ENCODE measurements at places on chromosomes 2 and 18.

DNA sequence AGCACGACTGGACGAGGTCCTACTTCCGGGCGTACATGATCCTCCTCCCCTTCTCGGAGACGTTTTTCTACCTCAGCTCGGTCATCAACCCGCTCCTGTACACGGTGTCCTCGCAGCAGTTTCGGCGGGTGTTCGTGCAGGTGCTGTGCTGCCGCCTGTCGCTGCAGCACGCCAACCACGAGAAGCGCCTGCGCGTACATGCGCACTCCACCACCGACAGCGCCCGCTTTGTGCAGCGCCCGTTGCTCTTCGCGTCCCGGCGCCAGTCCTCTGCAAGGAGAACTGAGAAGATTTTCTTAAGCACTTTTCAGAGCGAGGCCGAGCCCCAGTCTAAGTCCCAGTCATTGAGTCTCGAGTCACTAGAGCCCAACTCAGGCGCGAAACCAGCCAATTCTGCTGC is 24.8 kb downstream of the LYPD1 start:
- no peak for DNase-seq

- no peak for DNase-seq
Measured at GRCh38 chr2:233663911-233664310, 7.8 kb upstream of the UGT1A9 start.

- no peak for DNase-seq
Measured at GRCh38 chr2:236012155-236012554, 156.0 kb downstream of the GBX2 start.

GRCh38 chr2:179745635-179746256 is 115.7 kb downstream of the ZNF385B start:
- DNase-seq = no peak

DNA sequence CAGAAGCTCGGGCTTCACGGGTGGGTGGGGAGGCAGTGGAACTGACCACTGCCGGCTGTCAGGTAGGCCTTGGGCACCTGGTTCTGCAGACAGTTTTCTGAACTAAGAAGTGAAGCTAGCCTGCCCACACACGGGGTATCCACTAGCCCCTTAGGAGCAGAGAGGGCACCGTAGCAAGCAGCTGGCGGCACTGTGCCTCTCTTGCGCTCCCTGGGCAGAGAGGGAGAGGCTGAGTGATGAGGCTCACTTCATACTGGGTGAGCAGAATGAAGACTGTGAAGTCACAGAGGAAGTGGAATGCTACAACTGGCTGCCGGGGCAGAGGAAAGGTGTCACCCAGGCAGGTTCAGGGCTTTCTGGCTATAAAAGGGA is 753 bp downstream of the ITPRIPL1 start:
- DNase-seq = no peak

GRCh38 chr18:51390702-51391101 is 193.2 kb upstream of the MEX3C start:
- no peak for DNase-seq

DNA sequence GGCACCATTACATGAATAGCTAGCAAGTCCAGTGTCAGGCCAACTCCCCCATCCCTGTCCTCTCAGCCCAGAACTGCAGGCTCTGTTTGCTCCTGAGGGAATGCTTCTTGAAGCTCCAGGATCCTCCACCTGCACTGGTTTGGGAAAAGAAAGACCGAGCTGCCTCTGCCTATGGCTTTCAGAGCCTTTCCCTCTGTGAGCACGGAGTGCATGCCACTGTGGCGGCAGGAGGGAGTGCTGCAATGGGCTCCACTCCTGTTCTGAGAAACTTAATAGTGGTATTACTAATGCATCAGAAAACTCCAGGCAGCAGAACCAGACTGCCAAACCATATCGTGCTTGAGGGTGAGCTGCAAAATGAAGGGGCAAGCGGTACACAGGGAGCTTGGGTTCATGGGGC is 271.8 kb downstream of the SRBD1 start:
- no peak for DNase-seq

GRCh38 chr2:185668710-185669109 is 69.9 kb upstream of the FSIP2 start:
- no peak for DNase-seq

GRCh38 chr2:104840156-104840555 is 13.8 kb upstream of the POU3F3 start:
- DNase-seq = no peak

- DNase-seq = no peak
Measured at GRCh38 chr2:151976945-151977353, 121.9 kb downstream of the CACNB4 start.

GRCh38 chr2:158486970-158487325 is 30.2 kb downstream of the PKP4 start:
- no peak for DNase-seq

DNA sequence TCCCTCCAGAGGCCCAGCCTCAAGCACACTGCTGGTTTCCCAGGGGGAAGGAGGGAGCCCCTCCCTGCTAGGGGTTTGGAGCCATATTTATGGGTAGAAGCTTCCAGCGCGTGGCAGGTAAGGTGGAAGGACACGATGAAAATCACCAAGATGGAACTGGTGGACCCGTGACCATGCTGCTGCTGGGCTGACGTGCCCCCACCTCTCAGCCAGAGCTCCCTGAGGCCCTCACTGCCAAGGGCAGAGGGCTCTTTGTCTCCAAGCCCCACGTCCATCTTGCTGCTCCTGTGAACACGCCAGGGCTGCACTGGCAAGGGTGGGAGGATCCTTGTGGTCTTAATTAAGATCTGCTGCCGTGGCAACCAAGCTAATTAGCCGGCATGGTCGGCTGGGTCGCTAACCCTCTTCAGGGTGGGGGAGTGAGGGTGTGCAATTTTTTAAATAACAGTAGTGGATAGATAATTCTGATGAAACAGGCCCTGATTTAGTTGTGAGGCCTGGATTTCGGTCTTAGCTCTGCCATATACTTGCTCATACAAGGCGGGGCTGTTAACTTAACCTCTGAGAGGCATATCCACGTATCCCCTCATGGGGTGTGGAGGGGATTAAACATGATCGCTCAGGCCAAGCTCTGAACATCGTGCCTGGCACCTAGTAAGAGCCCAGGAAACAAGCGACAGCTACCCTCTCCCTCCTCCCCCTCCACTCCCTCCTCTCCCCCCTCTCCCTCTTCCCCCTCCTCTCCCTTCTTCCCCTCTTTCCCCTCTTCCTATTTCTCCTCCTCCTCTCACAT is 232.8 kb downstream of the CELF4 start:
- DNase-seq = no peak

- no peak for DNase-seq
Measured at GRCh38 chr18:12907258-12907925, 23.4 kb upstream of the PTPN2 start.

DNA sequence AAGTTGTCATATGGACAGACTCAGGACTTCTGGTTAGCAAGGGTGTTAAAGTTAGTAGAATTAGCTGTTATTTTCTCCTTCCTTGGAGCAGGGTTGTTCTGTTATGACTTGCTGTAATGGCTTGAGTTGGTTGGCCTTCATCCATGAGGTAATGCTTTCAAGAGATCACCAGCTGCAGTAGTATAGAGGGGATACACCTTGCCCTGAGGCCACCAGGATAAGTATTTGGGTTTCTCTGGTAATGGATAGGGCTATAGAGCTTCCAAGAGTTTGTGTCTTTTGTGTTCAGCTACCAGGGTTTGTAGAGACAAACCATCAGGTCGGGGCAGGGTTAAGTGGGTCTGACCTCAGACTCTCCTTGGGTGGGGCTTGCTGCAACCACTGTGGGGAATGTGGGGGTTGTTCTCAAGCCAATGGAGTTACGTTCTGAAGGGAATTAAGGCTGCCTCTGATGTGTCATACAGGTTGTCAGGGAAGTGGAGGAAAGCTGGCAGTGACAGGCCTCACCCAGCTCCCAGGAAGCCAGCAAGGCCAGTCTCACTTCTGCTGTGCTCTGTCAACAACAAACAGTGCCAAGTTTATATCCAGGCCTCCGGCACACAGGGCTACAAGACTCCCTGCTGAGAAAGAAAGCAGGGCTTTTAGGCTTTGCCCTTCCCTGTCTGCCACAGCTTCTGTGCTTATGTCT is 356.6 kb downstream of the SPAG16 start:
- no peak for DNase-seq

GRCh38 chr2:98324181-98324580 is 22.1 kb upstream of the CNGA3 start:
- peak; percentile 17 for DNase-seq

DNA sequence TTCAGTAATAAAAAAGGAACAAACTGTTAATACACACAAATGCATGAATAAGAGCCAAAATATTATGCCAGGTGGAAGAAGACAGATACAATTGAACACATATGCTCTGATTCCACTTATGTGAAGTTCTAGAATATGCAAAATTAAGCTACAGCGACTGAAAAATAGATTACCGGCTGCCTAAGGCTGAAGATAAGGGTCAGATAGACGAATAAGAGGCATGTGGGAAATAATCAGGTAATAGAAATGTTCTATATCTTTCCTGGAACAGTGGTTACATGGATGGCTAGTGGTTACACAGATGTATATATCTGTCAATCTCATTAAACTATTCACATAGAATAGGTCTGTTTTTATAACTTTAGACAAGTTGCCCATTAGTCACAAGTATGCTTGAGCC is 51.9 kb upstream of the REG3G start:
- DNase-seq = no peak
